ENCODE measurements at places on chromosomes 12 and 14. TPM values are rescaled to one million over a fixed set of nuclear protein-coding genes. Genes with fewer than 3 reads are reported as not detected.

DNA sequence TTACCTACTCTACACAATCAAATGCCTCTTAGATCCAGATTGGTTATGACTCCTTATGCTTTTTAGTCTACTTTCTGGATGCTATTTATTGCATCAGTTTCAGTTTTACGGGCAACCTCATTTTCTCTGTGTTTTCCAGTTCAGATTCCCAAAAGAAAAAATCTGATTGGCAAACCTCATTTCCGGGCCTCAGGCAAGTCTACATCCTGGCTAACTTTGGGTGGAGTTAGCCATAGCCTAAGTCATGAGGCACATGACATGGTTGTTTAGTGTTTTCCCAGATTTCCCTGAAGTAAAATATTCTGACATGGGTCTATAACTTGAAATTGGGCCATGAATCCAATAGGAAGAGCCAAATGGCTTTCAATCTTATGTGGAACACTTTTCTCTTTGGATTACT lies 339.7 kb downstream of the NUAK1 start:
- no peak for DNase-seq

DNA sequence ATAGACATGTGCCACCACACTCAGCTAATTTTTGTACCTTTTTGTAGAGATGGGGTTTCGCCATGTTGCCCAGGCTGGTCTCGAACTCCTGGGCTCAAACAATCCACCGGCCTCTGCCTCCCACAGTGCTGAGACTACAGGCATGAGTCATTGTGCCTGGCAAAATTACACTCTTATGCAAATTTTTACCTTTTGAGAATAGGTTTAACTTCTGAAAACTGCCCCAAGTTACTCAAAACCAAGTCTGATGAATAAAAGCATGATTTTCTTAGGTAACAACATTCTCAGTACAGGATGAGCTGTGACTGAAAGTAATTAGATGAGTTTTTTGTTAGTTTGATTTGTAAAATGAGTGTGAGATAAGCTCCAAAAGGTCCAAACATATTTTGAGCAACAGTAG lies 166.0 kb downstream of the RPS29 start:
- DNase-seq: no peak

DNA sequence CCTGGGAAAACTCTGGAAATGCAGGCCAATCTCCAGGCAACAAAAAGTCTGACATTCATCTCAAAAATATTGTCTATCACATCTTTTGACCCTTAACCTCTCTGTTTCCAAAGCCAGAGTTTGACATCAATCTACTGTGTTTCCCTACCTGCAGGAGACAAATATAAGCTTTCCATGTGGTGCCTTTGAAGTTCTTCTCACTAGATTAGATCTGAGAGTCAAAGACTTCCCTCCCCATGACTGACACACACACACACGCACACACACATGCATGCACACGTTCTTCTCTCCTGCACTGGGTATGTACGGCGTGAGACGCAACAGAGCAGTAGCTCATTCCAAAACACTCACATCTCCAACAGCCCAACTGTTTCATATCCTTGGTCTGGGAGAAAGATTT lies 8.1 kb upstream of the ITPR2 start:
- no peak for DNase-seq

GRCh38 chr12:89695830-89696229 lies 12.8 kb downstream of the ATP2B1 start:
- no peak for DNase-seq

- DNase-seq: no peak
Observed at GRCh38 chr12:93109551-93110203, 180.6 kb upstream of the EEA1 start.

GRCh38 chr14:104159990-104160389 lies 21.6 kb downstream of the KIF26A start:
- DNase-seq: no peak

GRCh38 chr12:13293096-13293495 lies 96.6 kb downstream of the EMP1 start:
- no peak for DNase-seq

The SLC17A8 gene
- polyA plus RNA-seq: 0.05 TPM

The RBMS2 gene
- 20.2 TPM for polyA plus RNA-seq

The PTCSC3 gene
- polyA plus RNA-seq: not detected

GRCh38 chr14:72557671-72558070 lies 336.2 kb downstream of the DPF3 start:
- no peak for DNase-seq

- DNase-seq: no peak
Observed at GRCh38 chr12:106239951-106240335, 7.9 kb downstream of the CKAP4 start.

GRCh38 chr12:43884683-43885410 lies 49.0 kb downstream of the TMEM117 start:
- DNase-seq: no peak

GRCh38 chr12:109835827-109836226 lies 2.6 kb upstream of the TRPV4 start:
- no peak for DNase-seq

DNA sequence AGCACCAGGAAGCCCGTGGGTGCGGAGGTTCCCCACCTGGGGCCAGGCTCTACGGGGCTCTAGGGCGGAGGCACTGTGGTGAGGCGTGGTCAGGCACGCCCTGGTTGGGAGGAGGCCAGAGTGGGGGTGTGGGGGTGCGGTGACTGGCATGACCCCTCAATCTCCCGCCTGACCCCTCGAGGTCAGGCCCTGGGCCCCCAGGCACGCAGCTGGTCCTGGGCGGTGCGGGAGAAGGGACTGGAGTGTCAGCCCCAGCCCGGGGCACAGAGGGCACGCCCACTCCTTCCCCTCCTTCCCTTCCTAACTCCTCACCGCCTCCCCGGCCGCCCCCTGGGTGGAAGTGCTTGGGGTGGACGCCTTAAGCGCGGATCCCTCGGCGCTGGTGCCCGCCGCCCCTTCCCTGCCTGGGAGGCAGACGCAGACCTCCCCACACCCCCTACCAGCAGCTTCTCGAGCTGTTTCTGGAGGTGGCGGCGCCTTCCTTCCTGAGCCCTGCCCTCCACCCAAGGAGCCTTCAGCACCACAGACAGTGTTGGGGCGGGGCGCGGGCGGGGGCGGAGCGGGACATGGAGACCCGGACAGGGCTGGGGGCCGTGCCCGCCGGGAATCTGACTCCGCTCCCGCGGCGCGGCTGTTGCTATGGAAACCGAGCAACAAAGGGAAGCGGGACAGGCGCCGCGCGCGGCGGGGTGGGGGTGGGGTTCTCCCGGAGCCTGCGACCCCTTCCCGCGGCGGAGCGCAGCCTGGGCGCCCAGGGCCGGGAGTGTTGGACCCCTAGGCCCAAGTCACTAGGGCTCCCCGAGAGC lies 741 bp upstream of the CRIP2 start:
- DNase-seq: peak; percentile 87

DNA sequence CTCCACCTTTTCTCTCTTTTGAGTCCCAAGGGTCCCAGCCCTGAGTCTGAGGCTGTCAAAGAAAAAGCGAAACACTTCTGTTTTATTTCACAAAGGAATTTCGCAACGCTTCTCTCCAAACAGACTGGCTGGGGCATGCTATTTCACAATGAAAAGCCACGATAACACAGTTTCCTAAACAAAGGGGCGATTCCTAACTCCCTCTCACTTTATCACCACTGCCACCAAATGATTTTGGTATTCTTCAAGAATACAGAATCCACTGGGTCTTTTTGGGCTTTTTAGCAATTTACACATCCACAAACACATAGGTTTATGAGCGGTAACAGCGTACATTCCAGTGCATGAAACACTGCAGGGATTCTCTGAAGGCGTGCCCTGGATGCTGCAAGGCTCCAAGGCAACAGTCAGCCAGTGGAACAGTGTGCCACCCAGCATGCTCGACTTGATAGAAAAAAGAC lies 161.2 kb downstream of the DAD1 start:
- DNase-seq: no peak

GRCh38 chr12:65330331-65330730 lies 51.8 kb downstream of the MSRB3 start:
- DNase-seq: no peak

All from muscle of back (tissue), 13 donors.